ENCODE measurements at places on chromosomes 11 and 22.

- no peak for DNase-seq
These were observed 549.3 kb downstream of the METTL15 start for GRCh38 chr11:28657378-28658030.

- DNase-seq, result no peak
These were observed 156.7 kb upstream of the KIRREL3 start for GRCh38 chr11:127157225-127157624.

DNA sequence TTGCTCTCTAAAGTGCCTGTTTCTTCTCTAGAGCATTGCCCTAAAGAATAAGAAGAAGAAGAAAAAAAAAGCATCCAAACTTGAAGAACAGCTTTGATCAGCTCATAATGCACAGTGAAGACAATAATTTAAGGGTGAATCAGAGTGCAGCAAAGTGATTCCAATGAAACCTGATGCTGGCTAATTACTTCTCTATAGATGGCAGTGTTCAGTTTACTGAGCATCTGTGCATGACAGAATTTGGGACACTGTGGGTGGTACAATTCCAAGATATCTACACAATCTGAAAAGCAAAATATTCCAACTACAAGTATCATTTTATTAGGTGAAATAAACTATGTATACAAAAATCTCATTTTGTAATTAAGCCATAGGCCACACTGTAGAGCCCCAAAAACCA, 450.5 kb upstream of the CCDC90B start:
- no peak for DNase-seq

DNA sequence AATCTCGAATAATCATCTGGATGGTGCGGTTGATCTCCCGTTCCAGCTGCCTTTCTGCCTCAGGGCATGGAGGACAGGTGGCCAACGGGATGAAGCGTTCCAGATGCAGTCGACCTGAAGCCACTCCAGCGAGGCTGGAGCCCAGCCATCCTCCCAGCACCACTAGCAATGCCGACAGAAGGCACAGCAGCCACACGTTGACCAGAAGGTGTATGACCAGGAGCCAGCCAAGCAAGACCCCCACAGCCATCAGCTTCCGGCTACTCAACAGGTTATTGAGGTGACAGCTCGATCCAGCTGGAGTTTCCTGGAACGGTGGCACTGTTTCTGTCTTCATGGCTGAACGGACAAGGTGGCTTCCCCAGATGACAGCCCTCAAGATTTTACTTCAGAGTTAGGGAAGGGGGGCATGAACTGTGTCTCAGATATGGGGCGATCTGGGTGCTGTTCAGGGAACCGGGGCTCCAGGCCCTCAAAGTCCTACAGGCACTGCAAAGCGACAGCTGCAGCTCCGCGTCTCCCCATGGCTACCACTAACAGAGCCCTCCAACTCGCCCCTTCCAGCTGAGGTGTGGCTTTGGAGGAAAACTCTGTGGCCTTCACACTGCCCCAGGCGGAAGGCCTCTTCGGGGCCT, 559 bp downstream of the SNX19 start:
- no peak for DNase-seq

DNA sequence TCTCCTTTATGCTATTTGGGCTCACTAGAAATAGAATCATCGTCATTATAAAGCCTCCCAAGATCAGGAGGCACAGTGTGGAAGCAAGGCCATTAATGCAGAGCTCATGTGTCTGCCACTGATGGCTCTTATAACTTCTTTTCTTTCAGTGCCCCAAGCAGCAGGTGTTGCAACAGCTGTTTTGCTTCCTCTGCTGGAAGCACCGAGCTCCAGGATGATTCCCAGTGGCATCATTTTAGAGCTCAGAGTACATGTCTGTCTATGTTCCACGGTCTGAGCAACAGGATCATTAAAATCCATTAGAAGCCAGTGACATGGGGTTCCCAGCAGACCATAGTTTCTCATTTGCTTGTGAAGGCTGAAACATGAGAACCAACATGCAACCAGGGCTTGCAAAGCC, 803.0 kb upstream of the FAT3 start:
- no peak for DNase-seq

GRCh38 chr11:113677685-113678084, 28.4 kb downstream of the TMPRSS5 start:
- DNase-seq, result no peak

DNA sequence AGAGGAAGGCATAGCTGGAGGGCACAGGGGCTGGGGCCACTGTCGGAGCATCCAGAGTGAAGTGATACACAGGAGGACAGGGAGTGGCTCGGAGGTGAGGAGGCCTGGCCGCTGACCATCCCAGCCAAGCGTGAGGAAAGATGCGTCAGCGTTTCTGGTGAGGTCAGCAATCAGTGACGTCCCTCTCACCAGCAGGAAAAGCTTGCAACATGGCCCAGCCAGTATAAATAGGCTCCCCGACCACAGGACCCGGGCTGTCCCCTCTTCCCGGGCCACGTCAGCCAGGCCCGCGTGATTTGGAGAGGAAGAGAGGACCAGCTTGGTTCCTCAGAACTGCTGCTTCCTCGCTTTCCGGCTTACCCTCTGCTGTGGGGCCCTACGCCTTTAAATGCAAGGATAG, 4.2 kb upstream of the OSM start:
- DNase-seq, result no peak

- peak; percentile 97 for DNase-seq
These were observed 81.2 kb downstream of the GRAMD1B start for GRCh38 chr11:123511037-123511870.

GRCh38 chr11:43459246-43459645, 100.5 kb downstream of the TTC17 start:
- DNase-seq, result no peak

DNA sequence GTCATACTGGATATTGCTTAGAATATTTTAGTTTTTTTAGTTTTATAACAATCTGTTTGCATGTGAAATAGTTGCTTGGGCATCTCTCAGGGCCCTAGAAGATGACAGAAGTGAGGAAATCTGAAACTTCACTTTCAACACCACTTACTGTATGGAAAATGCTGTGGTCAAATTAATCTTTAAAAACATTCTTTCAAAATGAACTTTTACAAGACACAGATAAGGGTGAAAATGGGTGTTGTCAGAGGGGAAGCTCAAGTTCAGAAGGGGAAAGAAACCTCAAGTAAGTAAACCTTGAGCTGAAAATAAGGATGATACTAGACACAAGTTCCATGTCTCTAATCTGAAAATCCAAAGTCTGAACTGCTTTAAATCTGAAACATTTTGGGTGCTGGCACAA, 1840.1 kb upstream of the RAG2 start:
- no peak for DNase-seq

DNA sequence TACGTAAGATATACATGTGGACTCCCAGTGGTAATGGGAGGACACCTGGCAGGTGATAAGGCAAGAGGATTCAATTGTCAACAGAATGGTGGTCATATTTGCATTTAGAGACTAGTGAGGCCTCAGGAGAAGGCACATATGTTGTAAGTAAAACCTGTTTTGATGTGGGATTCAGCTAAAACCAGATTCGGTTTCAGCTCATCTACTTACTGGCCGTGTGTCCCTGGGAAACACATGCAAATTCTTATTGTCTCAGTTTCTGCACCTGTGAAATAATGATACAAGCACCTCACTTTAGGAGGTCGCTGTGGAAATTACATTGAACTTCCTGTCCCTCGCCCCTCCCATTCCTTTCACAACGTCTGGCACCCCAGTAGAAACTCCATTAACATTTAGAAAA, 78.9 kb upstream of the FIBIN start:
- no peak for DNase-seq

DNA sequence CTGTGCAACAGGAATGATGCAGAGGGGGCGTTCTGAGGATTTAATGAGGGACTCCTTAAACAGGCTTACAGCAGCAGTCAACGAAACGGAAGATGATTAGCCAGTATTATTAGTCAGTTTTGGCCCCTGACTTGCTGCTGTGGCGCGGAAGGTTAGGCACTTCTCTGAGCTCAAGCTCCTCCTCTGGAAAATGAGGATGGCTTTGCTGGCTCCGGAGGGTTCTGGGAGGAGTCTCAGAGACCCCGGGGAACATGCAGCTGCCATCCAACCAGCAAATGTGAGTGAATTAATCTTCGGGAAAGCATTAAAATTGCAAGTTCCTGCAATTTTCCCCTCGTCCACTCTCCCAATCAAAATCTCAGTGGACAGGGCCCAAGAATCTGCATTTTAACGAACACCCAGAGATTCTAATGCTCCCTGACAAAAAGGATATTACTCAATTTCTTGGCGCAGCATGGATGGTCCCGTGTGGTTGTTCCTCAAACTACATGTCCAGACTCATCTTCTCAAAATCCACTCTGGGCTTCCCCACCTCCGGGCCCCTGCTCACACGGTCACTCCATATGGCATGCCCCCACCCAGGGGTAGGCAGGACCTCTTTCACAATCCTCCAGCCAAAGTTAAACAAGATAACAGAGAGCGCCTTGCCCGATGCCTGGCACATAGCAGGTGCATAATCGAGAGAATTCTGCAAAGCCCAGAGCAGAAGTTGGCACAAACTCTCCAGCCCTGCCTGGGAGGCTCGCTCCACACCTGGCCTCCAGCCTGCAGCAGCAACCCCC, 6.4 kb downstream of the ELFN2 start:
- DNase-seq, result no peak

DNA sequence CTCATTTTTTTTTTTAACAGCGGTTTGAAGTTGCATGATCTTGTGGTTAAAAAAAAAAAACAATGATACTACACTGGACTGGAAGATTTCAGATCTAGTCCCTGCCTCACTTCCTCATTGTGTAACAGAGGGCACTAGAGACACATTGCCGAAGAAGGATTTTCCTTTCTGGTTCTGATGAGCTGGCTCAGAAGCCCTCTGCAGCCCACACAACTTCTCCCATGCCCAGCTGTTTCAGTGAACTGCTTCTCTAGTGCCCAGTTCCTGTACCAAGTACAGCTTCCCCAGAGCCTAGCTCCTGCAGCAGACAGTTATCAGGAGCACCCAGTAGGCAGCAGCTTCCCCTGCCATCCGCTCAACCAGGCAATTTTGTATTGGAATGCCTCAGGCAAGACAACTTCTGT, 29.5 kb upstream of the ANO5 start:
- DNase-seq, result no peak

GRCh38 chr22:46863794-46864193, 101.3 kb downstream of the TBC1D22A start:
- no peak for DNase-seq

- no peak for DNase-seq
These were observed 108.9 kb upstream of the CLMP start for GRCh38 chr11:123303924-123304323.

GRCh38 chr11:75777461-75778110, 9.0 kb downstream of the DGAT2 start:
- no peak for DNase-seq

- no peak for DNase-seq
These were observed 51.4 kb downstream of the EMSY start for GRCh38 chr11:76496174-76496573.

- DNase-seq, result no peak
These were observed 655.7 kb downstream of the METTL15 start for GRCh38 chr11:28763876-28764275.

DNA sequence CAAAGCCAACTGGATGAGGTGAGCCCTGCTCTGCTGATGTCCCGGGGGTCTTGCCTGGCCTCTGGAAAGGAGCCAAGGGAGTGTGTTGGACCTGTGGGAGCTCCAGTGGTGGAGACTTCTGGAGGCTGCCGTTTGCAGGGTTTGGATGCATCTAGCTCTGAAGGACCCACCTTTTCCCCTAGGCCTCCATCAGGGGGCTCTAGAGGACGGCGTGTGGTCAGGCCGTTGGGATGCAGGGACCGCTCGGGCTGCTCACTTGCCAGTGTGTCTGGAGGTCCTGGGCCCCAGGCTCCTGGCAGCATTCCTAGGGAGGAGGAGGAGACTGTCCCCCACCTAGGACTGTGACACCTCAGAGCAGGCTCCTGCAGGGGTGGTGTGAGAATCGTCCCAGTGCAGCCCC, 58.3 kb downstream of the PRDM11 start:
- DNase-seq, result no peak

GRCh38 chr22:20063271-20064139, 16.5 kb upstream of the DGCR8 start:
- no peak for DNase-seq

GRCh38 chr11:5783255-5783654, at the start of gene OR52N5:
Gene OR52N5, minus strand, starts transcription at chr11:5783355. Its CDS starts 4,721 bp downstream, at chr11:5778634.
- no peak for DNase-seq

DNA sequence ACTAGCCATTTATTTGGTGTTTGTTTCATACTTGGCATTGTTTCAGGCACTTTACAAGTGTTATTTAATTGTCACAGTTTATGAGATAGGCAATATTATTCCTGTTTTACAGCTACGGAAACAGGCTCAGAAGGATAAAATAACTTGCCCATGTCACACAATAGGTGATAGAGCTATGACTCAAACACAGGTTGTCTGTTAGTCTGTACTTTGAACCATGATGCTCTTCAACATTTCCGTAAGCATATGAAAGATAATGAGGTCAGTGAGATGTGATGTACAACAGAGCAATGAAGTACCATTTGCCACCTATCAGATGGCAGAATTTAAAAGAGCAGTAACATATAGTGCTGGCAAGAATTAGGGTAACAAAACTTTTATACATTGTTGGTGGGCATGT, 15.3 kb downstream of the TUG1 start:
- no peak for DNase-seq

DNA sequence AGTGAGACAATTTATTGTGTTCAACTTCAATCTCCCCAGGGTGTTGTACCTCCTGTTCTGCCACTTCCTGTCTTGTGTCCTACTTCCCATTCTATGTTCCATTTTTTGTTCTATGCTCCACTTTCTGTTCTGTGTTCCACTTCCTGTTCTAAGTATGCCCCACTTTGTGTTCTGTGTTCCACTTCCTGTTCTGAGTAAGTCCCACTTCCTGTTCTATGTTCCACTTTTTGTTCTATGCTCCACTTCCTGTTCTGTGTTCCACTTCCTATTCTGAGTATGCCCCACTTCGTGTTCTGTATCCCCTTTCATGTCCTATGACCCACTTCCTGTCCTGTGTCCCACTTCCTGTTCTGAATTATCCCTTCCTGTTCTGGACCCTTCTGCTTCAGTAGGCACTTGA, 732.7 kb downstream of the TBC1D22A start:
- no peak for DNase-seq

DNA sequence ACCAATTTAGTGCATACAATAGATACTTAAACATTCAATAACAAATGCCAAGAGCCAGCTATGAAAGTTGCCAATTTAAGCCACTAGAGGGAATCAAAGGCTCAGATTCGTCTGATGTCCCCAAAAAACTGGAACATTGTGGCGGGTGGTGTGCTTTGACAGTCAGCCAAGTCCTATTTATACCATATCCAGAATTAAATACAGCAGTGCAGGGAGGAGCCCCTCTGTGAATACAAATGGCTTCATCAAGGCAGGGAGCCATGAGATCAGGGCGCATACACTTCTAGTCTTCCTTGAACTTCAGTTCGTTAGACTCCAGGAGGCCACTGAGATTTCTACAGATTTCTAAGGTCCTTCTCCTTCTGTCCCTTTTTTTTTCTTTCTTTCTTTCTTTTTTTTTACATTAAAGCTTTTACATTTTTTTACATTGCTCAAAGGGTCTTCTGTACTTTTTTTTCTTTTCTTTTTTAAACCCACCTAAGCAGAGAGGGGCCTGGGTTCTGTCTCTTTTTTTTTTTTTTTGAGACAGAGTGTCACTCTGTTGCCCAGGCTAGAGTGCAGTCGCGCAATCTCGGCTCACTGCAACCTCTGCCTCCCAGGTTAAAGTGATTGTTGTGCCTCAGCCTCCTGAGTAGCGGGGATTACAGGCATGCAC, 41.5 kb upstream of the HSPA8 start:
- DNase-seq, result peak; percentile 71

- no peak for DNase-seq
These were observed 23.1 kb downstream of the JRKL start for GRCh38 chr11:96412761-96413381.
